ENCODE measurements at places on chromosomes 7 and 10.

DNA sequence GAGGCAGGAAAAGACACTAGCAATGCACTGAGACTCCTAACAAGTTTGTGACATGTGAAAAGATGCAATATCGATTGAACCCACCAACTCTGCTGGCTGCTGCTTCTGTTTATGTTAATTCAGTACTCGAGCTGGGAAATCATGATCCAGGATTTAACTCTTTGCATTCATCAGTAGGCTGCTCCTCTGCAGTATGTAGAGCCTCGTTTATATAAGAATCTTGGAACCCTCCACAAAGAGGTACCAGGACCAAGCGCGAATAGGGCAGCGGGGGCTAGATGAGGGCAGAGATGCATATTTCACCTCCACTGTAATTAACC is 7.8 kb downstream of the PRKAG2 start:
- no peak for DNase-seq

DNA sequence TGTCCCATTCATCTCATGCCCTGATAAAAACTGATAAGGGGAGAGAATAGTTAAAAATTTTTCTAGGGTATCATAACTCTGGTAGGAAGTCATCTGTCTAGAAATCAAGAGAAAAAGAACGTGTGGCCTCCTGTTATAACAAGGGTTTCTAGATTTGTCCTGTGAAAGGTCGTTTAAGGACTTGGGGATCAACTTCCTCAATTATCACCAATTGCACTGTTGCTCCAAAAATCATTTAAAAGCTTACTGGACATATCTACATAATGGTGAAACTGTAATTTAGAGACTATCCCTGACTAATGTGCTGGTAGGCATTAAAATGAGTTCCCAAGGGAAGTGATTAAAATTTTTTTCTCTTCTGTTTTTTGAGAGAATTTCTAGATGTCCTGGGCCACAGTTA is 58.2 kb downstream of the GPR141 start:
- no peak for DNase-seq

- no peak for DNase-seq
These were observed 786.9 kb upstream of the IGFBP3 start for GRCh38 chr7:46707973-46708372.

GRCh38 chr10:94524711-94525110 is 20.9 kb upstream of the HELLS start:
- DNase-seq: no peak

Measured in G401 (cell line).